ENCODE measurements at places on chromosomes 1 and 21. TPM values are rescaled to one million over a fixed set of nuclear protein-coding genes. Genes with fewer than 3 reads are reported as not detected.

The NUF2 gene
- 1.5 TPM for total RNA-seq

GRCh38 chr1:119159111-119159510, 18.7 kb upstream of the WARS2 start:
- no peak overlapping the region for H3K4me3 ChIP-seq
- H3K36me3 ChIP-seq, result peaks cover 32% of the 10 kb centered on the region
- DNase-seq, result no peak

The SYT14 gene
- total RNA-seq, result not detected

DNA sequence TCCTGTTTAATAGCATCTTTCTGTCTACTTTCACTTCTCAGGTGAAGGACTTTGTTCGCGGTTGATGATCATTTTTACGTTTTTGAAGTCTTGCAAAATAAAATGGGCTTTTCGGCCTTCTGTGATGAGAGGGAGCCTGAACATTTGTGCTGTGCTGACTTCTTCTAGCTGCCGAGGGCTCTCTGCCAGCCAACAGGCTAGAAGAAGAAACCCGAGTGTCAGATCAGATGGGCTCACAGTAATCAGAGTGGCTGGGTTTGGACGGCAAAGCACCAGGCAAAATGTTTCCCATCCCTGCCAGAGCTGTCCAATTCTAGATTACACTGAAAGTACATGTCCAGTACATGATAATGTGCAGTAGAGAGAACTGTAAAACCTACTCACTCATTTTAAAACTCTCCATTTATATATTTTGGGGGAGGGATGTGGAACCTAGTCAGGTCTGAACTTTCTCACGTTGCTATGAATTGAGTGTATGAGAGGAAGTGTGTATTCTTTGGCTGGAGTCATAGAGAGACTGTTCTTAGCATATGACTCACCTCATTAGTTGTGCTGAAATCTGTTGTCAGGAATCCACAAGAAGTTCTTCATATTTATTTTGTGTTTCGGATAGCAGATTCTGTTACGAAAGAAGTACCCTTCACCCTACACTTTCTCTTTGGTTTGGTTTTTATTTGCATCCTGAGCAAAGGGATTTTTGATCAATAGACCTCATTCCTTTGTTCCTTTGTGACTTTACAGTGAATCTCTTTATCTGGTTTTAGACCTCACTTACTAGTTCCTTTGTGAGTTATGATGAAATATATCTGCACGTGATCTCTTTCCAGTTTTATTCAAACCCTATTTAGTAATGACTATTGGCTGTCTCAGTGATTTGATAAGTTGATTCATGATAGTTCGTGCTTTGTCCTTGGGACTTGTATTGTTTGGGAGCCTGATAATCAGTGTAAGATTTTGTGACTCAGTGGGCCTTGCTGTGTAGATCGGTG, 4.8 kb downstream of the ATP1A1 start:
- peaks cover 3% of the 10 kb centered on the region for H3K36me3 ChIP-seq
- peaks cover 77% of the 10 kb centered on the region for H3K4me1 ChIP-seq
- peak overlapping the region; percentile 94 for H3K27ac ChIP-seq
- peak overlapping the region; percentile 94 for H3K4me3 ChIP-seq
- peak; percentile 87 for DNase-seq
- no peaks in the 10 kb centered on the region for H3K27me3 ChIP-seq

DNA sequence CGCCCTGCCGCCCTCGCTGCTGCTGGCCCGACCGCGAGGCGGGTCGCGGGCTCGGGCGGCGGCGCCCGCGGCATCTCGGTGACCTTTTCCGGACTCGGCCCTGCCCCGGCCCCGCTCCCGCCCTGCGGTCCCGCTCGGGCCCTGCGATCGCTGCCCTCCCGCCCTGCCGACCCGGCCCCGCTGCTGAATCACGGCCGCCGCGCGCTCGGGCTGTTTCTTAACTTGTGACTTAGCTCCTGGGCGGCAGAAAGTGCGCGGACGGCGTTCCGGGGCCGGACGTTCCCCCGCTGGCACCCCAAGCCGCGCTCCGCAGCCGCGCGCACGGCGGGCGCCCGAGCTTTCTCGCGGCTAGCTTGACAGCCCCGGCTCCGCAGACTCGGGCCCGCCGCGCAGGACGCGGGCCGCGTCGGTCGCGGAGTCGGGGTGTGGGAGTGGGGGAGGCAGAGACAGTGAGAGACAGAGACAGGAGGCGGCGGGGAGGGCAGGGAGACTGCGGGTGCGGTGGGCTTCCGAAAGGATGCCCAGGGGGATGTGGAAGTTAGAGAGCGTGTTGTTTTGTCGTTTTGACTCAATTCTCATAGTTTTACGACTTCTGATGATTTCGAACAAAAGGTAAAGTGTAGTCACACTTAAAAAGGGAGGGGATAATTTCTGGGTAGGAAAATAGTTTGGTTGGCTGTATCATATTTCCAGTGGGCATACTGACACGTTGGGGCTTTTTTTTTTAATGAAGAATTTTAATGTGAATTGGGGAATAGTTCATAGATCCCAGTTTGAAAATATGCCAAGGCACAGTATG, 49.8 kb downstream of the PRDM2 start:
- peak; percentile 64 for DNase-seq
- H3K4me3 ChIP-seq, result peak overlapping the region; percentile 94
- peaks cover 20% of the 10 kb centered on the region for H3K36me3 ChIP-seq
- H3K27ac ChIP-seq, result peak overlapping the region; percentile 83
- peaks cover 58% of the 10 kb centered on the region for H3K4me1 ChIP-seq

DNA sequence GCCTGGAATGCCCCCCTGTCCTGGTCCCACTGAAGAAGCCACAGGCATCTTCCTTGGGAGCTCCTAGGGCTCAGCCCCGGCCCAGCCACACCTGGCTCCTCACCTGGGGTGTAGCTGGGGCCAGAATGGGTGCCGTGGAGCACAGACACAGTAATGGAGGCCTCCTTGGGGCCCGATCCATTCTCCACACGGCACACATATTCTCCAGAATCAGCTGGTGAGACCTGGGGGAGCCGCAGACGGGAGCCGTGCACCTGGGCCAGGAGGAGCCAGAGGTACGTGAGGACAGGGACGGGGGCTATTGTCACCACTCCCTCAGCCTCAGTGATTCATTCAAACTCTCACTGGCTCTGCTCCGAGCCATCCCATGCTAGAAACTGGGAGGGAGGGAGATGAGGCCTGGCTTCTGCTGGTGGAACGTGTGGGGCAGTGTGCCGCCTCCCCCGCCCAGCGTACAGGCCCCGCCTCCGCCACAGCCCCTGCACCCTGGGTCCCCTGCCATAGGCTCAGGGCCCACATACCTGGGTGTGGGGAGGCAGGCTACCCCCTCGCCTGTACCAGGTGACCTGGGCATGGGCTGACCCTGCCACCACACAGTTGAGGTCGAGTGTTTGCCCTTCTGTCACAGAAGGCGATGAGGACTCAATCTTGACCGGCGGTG, 42.2 kb downstream of the LDLRAD2 start:
- H3K27me3 ChIP-seq, result no peaks in the 10 kb centered on the region
- H3K4me1 ChIP-seq, result no peaks in the 10 kb centered on the region
- H3K27ac ChIP-seq, result no peak overlapping the region
- DNase-seq, result no peak

The CA14 gene
- total RNA-seq, result not detected

The HENMT1 gene
- total RNA-seq, result 7.8 TPM

DNA sequence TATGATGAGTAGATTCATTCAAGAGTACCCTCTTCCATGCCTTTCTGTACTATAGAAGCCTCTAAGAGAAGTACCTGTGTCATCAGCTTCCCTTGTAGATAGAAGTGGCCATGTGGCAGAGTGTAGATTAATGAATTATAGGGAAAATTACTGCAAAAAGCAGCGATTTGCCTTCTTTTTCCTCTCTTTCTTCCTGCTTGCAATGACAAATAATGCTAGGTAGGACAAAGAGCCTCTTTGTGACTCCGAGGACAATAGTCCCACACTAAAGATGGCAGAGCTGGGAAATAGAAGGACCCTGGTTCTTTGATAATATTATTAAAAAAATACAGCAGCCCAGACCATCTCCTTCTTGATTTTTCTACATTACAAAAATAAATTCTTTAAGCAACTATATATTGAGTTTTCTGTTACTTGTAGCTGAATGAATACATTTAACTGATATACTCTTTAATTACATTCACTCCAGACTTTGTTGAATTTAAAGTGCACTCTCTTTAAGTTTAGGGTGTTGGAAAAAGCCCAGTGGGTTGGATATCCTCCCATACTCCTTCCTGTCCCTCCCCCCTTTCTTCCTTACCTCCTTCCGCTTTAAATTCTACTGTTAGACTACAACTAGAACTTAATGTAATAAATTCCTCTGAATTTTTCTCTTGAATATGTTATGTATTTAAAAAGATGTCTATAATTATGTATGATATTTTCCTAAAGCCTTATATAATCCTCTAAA, 198.2 kb upstream of the APP start:
- no peaks in the 10 kb centered on the region for H3K4me1 ChIP-seq
- H3K27ac ChIP-seq, result no peak overlapping the region
- no peaks in the 10 kb centered on the region for H3K36me3 ChIP-seq
- no peak for DNase-seq
- no peaks in the 10 kb centered on the region for H3K27me3 ChIP-seq

The SLC9C2 gene
- total RNA-seq, result not detected

DNA sequence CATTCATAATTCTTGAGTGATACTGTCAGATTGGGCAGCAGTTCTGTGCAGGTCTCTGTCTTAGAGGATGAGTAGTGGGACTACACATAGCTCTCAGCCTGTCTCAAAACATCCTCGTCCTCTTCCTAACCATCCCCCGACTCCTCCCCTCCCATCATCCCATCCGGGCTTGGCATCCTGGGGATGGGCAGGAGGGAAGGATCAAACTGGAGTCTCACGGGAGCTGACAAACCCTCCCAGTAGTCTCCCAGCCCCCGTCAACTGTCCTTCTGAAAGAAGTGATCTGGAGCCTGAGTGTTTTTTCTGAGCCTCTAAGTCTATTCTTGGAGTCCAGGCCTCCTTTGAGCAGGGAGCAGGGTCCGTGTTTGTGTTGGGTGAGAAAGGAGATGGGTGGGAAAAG, 102.0 kb downstream of the PAX7 start:
- H3K4me1 ChIP-seq, result no peaks in the 10 kb centered on the region
- H3K36me3 ChIP-seq, result no peaks in the 10 kb centered on the region
- H3K27ac ChIP-seq, result no peak overlapping the region

The PUM1 gene
- total RNA-seq, result 283 TPM

The FAM78B gene
- total RNA-seq, result 0.30 TPM

The SPATA46 gene
- total RNA-seq, result not detected

The SPRR5 gene
- not detected for total RNA-seq

DNA sequence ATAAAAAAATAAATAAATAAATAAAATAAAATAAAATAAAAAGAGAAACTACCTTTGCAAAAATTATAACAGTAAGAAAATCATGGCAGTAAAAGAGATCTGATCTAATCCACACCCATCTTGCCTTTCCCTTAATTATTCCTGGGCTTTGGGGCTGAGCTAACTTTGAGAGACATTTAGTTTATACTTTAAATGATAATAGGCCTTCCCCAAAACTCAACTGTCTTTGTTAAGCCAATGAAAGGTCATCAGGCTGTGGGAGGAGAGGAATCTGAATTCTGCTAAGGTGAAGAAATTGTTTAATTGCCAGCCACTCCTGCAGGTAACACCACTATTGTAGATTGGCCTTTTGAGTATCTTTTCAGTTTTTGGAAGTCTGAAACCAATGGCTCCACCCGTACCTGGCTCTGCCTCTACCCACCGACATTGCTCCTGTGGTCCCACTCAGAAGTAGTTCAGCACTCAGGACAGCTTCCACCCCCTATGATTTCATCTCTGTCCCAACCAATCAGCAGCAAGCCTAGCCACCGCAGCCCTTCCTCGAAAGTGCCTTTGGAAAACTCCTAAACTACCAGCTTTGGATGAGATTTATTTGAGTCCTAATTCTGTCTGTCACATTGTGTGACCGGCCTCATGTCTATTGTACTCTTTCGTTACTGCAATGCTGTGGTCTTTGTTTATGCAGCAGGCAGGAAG, 23.0 kb upstream of the PNRC2 start:
- H3K27ac ChIP-seq, result no peak overlapping the region
- no peaks in the 10 kb centered on the region for H3K27me3 ChIP-seq
- no peaks in the 10 kb centered on the region for H3K4me1 ChIP-seq
- no peaks in the 10 kb centered on the region for H3K36me3 ChIP-seq
- DNase-seq, result no peak

DNA sequence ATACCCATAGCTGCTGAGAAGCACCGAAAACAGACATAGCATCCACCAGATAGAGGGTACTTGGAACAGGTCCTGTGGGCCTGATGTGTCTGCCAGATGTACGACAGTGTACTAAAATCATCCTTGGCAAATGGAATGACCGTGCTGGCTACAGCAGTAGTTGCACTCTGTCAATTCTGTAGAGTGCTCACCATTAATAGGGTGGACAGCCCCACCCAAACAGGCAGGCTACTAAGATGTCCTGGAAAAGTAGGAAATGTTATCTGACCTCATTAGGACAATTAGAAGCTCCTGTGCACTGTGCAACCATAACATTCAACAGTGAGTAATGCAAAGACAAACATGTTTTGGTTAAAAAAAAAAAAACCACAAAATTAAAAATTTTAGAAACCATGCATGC, 106.2 kb downstream of the PTPN14 start:
- H3K27me3 ChIP-seq, result no peaks in the 10 kb centered on the region
- H3K4me3 ChIP-seq, result no peak overlapping the region
- no peak overlapping the region for H3K27ac ChIP-seq
- H3K36me3 ChIP-seq, result no peaks in the 10 kb centered on the region

Data from CD4-positive, CD25-positive, alpha-beta regulatory T cell (primary cell).